ENCODE measurements at places on chromosomes 3 and 15.

GRCh38 chr3:134313847-134314587 lies 60.2 kb downstream of the AMOTL2 start:
- H3K4me3 ChIP-seq, result no peak overlapping the region
- no peak overlapping the region for H3K27ac ChIP-seq
- no peak for DNase-seq

DNA sequence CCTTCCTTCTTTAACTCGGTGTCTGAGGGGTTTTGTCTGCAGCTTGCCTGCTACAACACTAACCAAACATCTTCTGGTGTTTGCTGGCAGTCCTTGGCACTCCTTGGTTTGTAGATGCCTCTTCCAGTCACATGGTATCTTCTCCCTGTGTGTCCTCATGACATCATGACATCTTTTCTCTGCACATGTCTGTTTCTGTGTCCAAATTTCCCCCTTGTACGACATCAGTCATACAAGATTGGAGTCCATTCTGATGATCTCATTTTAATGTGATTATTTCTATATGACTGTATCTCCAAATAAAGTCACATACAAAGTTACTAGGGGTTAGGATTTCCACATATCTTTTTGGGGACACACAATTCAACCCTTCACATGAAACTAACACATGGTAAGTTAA lies 152.3 kb upstream of the LRRN1 start:
- H3K27ac ChIP-seq, result no peak overlapping the region
- H3K27me3 ChIP-seq, result peaks cover 16% of the 10 kb centered on the region
- H3K4me3 ChIP-seq, result no peak overlapping the region
- H3K36me3 ChIP-seq, result no peaks in the 10 kb centered on the region
- H3K4me1 ChIP-seq, result no peaks in the 10 kb centered on the region
- no peak for DNase-seq

GRCh38 chr3:96039632-96040031 lies 774.8 kb upstream of the EPHA6 start:
- H3K27me3 ChIP-seq, result no peaks in the 10 kb centered on the region
- H3K4me1 ChIP-seq, result no peaks in the 10 kb centered on the region

DNA sequence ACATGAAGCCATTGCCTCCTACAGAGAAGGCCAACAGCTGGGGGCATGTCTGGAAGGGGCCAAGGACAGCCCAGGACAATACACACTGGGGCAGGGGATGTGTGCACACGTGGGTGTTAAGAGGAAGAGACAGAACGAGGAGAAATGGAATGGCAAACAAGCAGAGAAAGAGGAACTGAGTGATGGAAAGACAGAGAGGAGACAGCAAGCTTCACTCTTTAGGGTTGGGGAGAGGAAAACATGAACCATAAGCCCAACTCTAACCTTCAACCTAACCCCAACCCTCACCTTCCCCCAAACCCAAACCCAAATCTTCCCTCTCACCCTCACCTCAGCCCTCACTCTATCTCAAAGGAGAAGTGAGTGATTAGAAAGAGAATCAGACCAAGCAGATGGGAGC lies 11.9 kb upstream of the PARL start:
- peaks cover 51% of the 10 kb centered on the region for H3K27me3 ChIP-seq
- H3K27ac ChIP-seq, result no peak overlapping the region
- no peak for DNase-seq

DNA sequence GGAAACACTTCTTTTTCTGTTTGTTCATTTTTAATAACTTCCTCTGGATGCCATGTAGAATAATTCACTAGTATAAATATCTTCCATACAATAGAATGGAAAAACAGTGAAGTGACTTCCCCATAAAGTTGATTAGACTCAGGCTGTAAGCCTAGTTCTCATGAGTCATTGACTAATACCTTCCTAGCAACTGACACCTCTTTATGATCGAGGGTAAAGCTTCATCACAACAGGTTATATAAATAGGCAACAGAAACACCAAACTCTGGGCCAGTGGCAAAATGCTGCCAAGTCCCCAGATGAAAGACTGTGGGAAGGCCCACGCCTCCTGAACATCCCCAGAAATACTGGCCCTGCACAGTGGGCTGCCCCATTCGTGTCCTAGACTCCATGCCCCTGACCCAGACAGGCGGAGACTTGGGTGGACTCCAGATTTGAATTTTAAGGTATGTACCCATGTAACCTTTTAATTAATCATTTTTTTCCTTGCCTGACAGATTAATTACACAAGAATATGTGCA lies 71.3 kb upstream of the TBC1D23 start:
- no peak overlapping the region for H3K4me3 ChIP-seq
- no peak for DNase-seq
- H3K4me1 ChIP-seq, result no peaks in the 10 kb centered on the region
- no peaks in the 10 kb centered on the region for H3K36me3 ChIP-seq

DNA sequence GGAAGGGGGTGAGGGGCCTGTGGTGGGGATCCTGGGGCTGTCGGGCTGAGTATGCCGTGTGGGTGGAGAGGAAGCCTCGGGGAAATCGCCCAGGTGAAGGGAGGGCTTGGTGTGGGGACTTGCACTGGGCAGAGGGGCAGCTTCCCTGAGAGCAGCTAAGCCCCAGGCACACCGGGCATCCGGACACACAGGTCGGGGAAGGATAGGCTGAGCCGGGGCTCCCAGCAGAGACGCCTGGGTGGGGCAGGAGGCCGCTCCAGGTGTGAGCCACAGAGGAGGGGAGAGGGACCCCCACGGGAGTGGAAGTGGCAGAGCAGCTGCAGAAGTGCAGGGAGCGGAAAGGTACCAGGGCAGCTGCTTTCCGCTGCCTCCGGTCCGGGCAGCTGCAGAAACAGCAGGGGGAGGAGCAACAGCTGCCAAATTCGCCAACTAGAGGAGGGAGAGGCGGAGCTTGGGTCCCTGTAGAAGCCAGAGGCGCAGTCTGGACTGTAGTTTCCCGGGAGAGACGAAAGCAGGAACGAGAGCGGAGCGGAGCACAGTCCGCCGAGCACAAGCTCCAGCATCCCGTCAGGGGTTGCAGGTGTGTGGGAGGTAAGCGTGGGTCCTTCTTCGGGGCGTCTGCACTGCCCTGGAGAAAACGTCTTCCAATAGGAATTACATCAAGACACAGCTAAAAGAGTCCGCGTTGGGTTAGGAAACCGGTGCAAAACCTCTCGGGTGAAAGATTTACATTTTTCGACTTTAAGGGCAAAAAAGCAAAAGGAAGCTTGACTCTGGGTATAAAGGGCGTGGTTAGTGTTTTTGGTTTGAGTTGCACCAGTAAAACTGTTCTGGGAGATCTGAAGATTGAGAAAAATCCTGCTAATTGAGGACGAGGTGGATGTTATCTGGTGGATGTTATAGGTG lies at the start of gene SERPINI1:
TSS of gene SERPINI1 (plus strand) at position 489 of the 906 bp plus-strand sequence. CDS start 53,408 bp downstream, outside the sequence.
- no peaks in the 10 kb centered on the region for H3K27me3 ChIP-seq
- H3K36me3 ChIP-seq, result peaks cover 3% of the 10 kb centered on the region
- H3K4me1 ChIP-seq, result peaks cover 26% of the 10 kb centered on the region
- DNase-seq, result peak; percentile 64
- H3K27ac ChIP-seq, result no peak within 1 kb of the TSS
- no peak within 1 kb of the TSS for H3K4me3 ChIP-seq

GRCh38 chr3:153293265-153293664 lies 131.2 kb downstream of the RAP2B start:
- H3K4me3 ChIP-seq, result no peak overlapping the region
- H3K27me3 ChIP-seq, result no peaks in the 10 kb centered on the region
- H3K27ac ChIP-seq, result no peak overlapping the region
- H3K4me1 ChIP-seq, result peaks cover 23% of the 10 kb centered on the region

GRCh38 chr15:83747050-83747717 lies 93.3 kb downstream of the ADAMTSL3 start:
- DNase-seq, result no peak
- no peak overlapping the region for H3K4me3 ChIP-seq
- no peaks in the 10 kb centered on the region for H3K36me3 ChIP-seq
- H3K27ac ChIP-seq, result no peak overlapping the region

DNA sequence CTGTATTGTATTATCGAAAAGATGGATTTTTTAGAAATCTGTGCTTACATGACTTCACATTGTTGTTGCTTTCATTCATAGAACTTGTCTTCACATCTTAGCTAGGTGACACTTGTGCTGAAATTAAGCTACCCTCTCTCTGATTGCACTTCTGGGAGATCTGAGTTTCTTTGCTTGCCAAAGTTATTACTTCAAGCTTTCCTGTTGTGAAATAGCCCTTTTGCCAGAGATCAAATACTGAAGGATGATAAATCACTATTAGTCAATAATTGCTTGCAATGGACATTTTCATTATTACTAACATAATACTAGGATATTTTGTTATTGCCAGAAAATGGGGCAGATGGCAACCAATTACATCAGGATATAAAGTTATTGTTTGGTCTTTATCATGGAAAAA lies 34.7 kb downstream of the PIK3CA start:
- DNase-seq, result no peak
- no peaks in the 10 kb centered on the region for H3K36me3 ChIP-seq
- no peaks in the 10 kb centered on the region for H3K27me3 ChIP-seq
- no peak overlapping the region for H3K4me3 ChIP-seq

DNA sequence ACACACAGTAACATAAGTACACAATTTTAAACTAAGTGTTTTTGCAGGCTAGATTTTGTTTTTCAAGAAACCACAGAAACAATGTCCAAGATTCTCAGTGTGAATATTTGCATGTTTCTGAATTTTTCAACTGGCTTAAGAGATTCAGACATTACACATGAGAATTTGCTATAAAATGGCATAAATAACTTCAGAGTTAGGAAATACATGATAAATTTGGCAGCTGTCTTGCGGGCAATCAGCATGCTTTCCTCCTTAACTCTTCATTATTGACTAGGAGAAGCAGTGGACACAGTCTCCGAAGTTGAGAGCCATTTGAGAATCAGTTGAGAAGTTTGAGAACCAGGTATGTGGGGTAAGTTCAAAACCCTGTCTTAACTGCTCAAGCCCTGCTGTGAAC lies 625.6 kb upstream of the SGO1 start:
- no peaks in the 10 kb centered on the region for H3K4me1 ChIP-seq
- H3K36me3 ChIP-seq, result no peaks in the 10 kb centered on the region
- no peak for DNase-seq
- no peak overlapping the region for H3K4me3 ChIP-seq

DNA sequence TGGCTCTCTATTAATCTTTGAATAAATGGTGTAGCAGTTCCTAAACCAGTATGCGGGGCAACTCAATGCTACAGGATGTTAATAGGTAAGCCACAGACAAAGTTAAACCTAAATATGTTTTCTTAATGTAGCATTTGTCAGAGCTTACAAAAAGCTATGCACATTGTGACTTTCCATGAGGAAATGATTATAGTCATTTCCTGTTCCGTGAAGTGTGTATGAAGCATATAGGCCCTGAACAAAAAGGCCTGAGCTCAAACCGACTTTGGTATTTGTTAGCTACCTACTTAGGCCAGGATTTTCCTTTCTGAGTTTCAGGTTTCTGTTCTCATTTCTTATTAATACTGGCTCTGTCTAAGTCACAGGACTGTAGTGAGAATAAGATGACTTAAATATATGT lies 14.2 kb downstream of the ZNF80 start:
- peaks cover 7% of the 10 kb centered on the region for H3K36me3 ChIP-seq
- peak overlapping the region; percentile 39 for H3K4me3 ChIP-seq
- H3K27ac ChIP-seq, result peak overlapping the region; percentile 95
- peaks cover 43% of the 10 kb centered on the region for H3K4me1 ChIP-seq
- DNase-seq, result no peak

DNA sequence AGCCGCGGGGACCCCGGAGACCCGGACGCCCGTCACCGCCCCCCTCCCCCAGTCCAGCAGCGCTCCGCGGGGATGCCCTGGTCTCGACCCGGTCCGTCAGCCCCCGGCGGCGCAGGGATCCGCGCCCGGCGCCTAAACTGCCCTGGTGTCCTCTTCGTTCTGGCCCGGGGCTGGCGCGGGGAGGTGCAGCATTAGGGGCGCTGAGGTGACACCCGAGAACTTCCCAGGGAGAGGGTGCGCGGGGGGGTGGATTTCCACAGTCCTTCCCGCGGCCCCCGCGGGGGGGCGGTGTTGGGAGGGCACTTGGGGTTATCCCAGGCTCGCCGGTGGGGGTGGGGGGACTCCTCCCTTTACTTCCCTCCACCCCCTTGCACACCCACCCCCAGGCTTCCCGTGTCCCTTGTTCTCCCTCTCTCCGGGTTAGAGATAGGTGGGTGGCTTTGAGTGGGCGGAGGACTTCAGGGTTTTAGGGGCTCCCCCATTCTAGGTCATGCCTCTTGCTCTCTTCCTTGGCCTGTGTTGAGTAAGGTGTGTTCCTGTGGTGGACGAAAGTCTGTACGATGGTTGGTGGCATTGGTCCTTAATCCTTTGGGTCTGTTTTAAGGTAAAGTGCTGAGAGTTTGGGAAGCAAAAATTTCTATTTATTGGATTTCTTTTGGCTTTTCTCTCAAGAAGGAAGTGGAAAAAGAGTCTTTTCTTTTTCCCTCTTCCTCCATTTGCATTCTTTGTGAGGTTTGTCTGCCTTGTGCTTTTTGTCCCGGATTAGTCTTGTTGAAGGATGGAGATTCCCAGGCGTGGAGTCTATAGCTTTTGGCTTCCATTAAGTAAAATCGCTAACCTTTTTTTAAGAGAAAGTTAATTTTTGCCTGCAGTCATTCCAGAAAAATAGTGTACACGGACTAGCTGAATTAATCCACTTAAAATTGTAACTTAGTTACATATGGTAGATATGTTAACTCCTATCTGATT lies 811 bp downstream of the SKIL start:
- H3K4me1 ChIP-seq, result peaks cover 38% of the 10 kb centered on the region
- peak overlapping the region; percentile 95 for H3K4me3 ChIP-seq
- no peaks in the 10 kb centered on the region for H3K27me3 ChIP-seq
- peaks cover 5% of the 10 kb centered on the region for H3K36me3 ChIP-seq
- peak; percentile 72 for DNase-seq
- H3K27ac ChIP-seq, result peak overlapping the region; percentile 94

GRCh38 chr3:139283301-139283700 lies 60.5 kb upstream of the MRPS22 start:
- no peaks in the 10 kb centered on the region for H3K36me3 ChIP-seq
- no peak overlapping the region for H3K4me3 ChIP-seq
- DNase-seq, result no peak
- H3K27ac ChIP-seq, result no peak overlapping the region
- H3K27me3 ChIP-seq, result peaks cover 46% of the 10 kb centered on the region

GRCh38 chr3:191070762-191071403 lies 128.2 kb upstream of the OSTN start:
- H3K4me1 ChIP-seq, result no peaks in the 10 kb centered on the region
- no peak overlapping the region for H3K4me3 ChIP-seq
- DNase-seq, result no peak
- H3K27ac ChIP-seq, result no peak overlapping the region
- H3K36me3 ChIP-seq, result no peaks in the 10 kb centered on the region

DNA sequence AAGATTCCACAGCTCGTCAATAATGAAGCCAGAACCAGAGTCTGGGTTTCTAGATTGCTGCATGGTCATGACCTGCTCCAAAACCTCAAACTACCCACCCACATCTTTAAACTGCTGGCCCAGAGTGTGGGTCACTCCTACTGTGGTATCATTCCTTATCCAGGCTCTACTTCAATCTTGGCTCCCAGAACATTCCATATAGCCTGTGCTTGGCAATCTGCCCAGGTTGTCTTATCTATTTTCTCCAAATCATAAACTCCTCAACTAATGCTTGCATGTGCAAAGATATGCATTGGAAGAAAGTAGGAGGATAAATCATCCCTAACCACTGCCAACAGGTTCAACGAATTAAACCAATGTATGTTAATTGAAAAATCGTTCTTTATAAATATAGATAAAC lies 169.7 kb downstream of the ANXA2 start:
- H3K36me3 ChIP-seq, result peaks cover 2% of the 10 kb centered on the region
- H3K27me3 ChIP-seq, result peaks cover 83% of the 10 kb centered on the region
- no peak for DNase-seq
- no peak overlapping the region for H3K4me3 ChIP-seq
- H3K4me1 ChIP-seq, result no peaks in the 10 kb centered on the region
- no peak overlapping the region for H3K27ac ChIP-seq

- no peaks in the 10 kb centered on the region for H3K27me3 ChIP-seq
These were observed 6.4 kb upstream of the ANKRD63 start for GRCh38 chr15:40289140-40289775.

GRCh38 chr15:89936051-89936785 lies 23.5 kb upstream of the ARPIN start:
- H3K36me3 ChIP-seq, result no peaks in the 10 kb centered on the region
- peak overlapping the region; percentile 64 for H3K4me3 ChIP-seq
- H3K4me1 ChIP-seq, result peaks cover 20% of the 10 kb centered on the region
- peak overlapping the region; percentile 41 for H3K27ac ChIP-seq
- H3K27me3 ChIP-seq, result peaks cover 5% of the 10 kb centered on the region

Data from T-helper 17 cell (primary cell).